ENCODE measurements at places on chromosomes 6 and 20. TPM values are rescaled to one million over a fixed set of nuclear protein-coding genes. Genes with fewer than 3 reads are reported as not detected.

Gene LTA
- total RNA-seq: not detected

Gene BLOC1S5
- total RNA-seq: 9.8 TPM

DNA sequence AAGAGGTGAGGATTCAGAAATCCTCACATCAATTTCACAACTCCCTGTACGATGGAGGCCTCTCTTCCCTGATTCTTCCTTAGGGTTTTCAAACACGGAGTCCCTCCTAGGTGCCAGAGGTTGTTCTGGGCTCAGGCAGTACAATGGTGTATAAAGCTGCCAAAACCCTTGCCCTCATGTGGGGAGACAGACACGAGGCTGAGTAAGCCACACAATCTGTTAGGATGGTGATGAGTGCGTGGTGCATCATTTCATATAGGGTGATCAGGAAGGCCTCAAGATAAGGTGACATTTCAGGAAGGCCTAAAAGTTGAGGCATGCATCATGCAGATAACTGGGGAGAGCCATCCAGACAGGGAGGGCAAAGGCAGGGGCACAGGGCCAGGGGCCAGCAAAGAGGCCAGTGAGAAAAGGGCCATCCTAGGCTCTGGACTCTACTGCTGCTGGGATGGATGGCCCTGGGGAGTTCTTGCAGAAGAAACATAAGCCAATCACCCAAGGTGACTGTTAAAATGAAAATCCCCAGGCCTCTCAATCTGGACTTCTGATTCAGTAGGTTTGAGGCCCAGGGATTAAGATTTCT is 186.5 kb downstream of the PRKN start:
- DNase-seq: no peak

DNA sequence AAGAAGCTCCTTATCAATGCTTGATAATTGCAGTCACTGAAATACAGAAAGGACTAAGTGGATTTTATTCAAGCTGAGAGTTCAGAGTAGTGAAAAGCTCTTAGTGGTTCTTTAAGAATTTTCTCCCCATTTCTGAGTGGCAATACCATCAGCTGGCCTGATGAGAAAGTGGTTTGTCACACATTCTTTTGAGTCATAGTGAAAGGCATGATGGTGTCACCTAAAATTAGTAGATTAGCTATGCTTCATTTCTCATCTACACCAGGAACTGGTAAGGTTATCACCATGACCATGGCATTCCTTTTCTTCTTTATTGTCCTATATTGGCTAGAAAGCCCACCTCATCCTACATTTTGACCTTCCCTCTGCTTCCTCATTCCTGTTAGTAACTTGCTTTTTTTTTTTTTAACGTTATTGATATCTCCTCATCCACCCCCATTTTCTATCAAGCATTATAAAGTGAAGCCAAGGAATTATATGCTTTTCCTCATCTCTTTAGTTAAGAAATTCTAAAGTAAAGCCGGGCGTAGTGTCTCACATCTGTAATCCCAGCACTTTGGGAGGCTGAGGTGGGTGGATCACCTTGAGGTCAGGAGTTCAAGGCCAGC is 67.4 kb upstream of the LOC128125822 start:
- no peak for DNase-seq

GRCh38 chr6:82691997-82692396 is 328.4 kb downstream of the TPBG start:
- no peak for DNase-seq

GRCh38 chr6:129617986-129618385 is 92.0 kb downstream of the ARHGAP18 start:
- DNase-seq: no peak

DNA sequence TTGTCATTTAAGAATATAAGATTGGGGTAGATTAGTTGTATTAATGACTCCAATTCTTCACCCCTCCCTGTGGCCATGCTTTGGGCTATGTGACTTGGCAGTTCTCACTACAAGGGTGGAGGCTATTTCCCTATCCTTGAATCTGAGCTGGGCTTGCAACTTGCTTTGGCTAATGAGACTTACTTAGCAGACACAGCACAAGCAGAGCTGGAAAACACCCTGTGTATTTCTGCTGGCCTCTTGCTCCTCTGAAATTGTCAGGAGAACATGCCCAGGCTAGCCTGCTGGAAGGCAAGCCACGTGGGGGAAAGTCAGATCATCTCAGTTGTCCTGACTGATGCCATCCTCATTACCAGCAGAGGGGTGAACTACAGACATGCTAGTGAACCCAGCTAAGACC is 126.5 kb upstream of the HDGFL1 start:
- no peak for DNase-seq

Gene SLC35D3
- total RNA-seq: not detected

GRCh38 chr6:20877008-20877937 is 343.0 kb downstream of the CDKAL1 start:
- DNase-seq: peak; percentile 64

DNA sequence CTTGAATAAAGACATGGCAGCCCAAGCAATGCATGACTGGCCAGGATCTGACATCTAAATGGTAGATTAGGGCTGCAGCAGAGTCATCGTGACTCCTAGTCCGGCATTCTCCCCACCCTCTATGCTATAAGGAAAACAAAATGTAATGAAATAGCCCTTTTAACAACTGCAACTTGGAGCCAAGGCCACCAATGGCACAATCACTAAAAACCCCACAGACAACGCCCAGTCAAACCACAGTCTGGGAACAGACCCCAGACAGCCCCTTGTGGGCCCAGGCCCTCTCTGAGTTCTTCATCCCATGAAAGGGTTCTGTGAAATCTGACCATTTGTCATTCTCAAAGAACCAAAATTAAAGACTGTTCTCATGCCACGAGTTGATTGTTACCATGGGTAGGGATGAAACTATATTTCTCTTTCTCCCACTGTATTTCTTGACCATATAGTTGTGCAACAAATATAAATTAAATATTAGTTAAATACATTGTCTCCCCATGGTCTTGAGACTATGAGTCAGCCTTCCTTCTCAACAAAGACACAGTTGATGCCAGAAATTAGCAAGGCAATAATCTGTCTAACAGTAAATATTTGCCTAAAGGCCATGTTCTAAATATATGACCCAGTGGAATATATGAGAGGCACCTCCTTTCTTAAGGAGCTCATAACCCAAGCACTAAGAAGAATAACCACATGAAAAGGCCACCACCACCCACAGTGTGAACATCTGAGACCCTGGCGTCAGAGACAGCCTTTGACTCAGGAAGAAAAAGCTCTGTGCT is 85.6 kb upstream of the SSTR4 start:
- DNase-seq: no peak

GRCh38 chr6:148021699-148022098 is 320.9 kb upstream of the SASH1 start:
- DNase-seq: no peak

Gene SERPINB6
- 26.8 TPM for total RNA-seq

Gene PSMB9
- total RNA-seq: 19.4 TPM

Gene SASH1
- 139 TPM for total RNA-seq

DNA sequence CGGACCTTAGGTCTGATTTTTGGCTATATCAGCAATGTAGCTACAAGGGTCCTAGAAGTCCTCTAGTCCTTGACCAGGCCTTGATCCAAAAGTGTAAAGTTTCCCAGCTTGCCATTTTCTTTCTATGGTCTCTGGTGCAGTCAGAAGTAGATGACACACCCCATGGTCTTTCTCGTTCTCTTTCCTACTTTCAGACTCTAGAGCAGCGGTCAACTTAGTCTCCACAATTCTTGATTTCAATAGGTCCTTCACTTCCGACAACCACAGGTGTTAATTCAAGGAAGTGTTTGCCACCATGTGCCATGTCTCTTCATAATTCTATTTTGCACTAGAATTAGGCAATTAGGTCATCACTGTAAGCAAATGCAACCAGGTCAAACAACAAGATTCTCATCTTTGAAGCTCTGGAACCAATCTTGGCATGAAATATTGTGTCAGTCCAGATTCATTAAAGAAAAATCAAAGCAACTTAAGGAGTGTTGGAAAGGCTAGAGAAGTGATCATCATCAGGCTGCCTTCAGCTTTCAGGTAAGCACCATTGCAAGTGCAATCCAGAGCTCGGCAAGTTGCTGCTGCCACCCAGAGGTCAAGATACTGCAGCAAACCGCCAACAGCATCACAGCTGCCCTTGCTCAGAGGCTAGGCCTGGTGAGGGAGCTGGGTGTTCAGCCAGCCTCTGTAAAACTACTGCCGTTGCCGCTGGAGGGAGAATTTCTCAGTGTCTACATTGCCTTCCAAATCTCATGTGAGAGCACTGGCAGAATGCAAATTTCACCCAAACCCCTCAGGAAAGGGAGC is 5.6 kb upstream of the SYNE1 start:
- no peak for DNase-seq
